ENCODE measurements at places on chromosomes 7 and 10.

DNA sequence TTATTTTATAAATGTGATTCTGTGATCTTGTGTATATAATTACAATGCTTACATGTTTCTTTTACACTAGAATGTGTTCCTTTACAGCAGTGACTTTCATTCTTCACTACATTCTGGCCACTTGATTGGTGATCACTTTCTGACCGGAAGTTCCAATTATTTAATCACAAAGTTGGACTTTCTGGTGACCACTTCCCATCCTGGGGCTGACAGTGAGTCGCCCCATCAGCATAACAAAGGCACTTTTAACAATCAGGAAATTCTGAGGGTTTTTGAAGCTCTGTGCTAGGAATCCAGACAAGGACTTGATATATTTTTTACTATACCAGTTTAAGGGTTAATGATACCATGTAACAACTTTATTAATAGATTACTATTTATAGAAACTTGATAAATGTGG, 282.3 kb upstream of the KAT6B start:
- no peak for DNase-seq

DNA sequence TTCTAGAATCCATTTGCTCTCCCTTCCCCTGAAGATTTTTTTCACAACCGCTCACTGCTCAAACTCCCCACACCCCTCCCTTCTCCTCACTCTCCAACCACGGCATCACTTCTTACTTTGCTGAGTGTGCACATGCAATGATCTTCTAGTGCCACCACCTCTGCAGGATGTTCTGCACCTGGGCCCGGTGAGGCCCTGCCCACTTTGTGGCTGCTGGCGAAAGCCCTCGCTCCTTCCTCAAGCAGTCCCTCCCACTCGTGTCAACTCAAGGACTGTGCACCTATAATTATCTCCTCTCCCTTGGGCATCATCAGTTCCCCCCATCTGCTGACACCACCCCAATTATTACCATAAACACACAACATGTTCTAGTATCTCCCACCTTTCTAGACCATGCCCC, 91.0 kb upstream of the LANCL2 start:
- DNase-seq, result no peak

- no peak for DNase-seq
These were observed 5.2 kb downstream of the EGFR start for GRCh38 chr7:55023841-55024505.

DNA sequence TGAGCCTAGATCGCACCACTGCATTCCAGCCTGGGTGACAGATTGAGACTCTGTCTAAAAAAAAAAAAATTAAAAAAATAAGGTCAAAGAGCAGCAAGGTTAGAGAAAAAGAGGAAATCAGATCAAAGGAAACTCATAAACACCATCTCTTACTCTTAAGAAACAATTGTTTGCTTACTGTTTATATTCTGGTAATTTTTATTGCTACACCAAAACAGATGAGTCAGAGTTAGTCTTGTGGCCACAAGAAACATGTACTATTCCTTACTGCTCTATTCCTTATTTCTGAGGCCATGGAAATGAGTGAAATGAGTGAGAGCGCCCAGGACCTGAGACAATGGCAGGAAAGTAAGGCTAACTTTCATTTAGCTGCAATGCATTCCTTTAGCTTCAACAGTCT, 387.3 kb downstream of the HPSE2 start:
- no peak for DNase-seq

Data from CD4-positive, alpha-beta T cell treated with Interleukin-6 at 100 ng/mL for 8 hours (primary cell).